HCT116 (cell line): ENCODE measurements at places on chromosomes 13 and 19.
A peak's percentile ranks its signal among the peaks of the same experiment; 100 is the strongest.

DNA sequence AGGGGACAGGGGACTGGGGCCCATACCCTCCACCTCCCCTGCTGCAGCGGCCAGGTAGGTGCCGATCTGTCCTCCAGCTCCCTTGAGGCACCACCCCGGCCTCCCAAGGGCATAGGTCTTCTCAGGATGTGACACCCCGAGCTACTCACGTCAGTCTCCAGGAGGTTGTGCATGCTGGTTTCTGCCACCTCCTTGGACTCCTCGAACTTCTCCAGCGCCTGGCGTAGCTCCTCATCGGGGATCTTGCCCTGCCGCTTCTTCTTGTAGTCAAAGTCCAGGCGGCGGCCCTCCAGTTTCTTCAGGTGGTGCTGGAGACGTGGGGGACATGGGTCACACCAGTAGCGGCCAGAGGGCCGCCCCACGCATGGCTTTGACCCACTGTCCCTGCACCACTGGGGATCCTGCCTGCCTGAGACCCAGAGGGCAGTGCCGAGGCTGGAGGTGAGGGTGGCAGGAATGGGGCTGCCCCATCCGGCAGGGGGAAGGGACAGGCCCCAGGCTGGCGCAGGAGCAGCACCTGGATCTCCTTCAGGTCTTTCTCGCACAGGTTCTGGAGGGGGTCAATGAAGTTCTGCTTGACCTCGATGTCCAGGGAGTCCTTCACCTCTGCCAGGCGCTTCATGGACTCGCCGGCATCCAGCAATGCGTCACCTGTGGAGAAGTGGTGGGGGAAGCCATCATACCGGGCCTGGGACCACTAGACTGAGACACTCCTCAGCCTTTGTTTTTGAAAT, 20.4 kb downstream of the MPND start:
- H3K36me3 ChIP-seq = peaks cover 5% of the 10 kb centered on the region; the same call in 1 of the 2 replicates
- H3K4me3 ChIP-seq = no peak overlapping the region
- peaks cover 29% of the 10 kb centered on the region for H3K4me1 ChIP-seq
- no peak for DNase-seq
- H3K27ac ChIP-seq = no peak overlapping the region; the same call in 1 of the 2 replicates

GRCh38 chr19:14004619-14005348, 1.3 kb downstream of the RFX1 start:
- no peak overlapping the region for H3K27ac ChIP-seq
- peaks cover 5% of the 10 kb centered on the region; the same call in 1 of the 2 replicates for H3K4me1 ChIP-seq
- no peak for DNase-seq
- no peaks in the 10 kb centered on the region for H3K36me3 ChIP-seq

- H3K36me3 ChIP-seq = no peaks in the 10 kb centered on the region
- H3K4me1 ChIP-seq = peaks cover 22% of the 10 kb centered on the region
- no peak overlapping the region for H3K4me3 ChIP-seq
- DNase-seq = no peak
- H3K27me3 ChIP-seq = no peaks in the 10 kb centered on the region
These were observed 33.2 kb downstream of the CACNG6 start for GRCh38 chr19:54024660-54025059.

DNA sequence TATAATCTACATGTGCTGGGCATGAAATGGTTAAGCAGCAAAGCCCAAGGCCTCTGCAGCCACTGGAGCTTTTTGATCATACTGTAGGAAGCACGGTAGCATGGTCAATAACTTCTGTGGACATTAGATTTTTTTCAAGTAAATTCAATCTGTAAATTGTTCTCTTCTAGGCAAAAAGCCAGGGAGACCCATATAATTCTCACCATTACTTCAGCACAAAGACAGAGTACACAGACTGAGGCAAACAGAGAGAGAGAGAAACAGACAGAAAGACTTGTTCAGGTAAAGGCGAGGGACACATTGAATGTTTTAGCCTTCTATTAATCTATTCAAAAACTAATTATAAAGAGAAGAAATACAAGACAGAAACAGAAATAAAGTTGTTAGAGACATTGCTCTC, 349.4 kb downstream of the RFC3 start:
- no peaks in the 10 kb centered on the region for H3K4me1 ChIP-seq
- no peak overlapping the region for H3K27ac ChIP-seq
- H3K36me3 ChIP-seq = no peaks in the 10 kb centered on the region
- H3K4me3 ChIP-seq = no peak overlapping the region
- no peaks in the 10 kb centered on the region for H3K27me3 ChIP-seq

DNA sequence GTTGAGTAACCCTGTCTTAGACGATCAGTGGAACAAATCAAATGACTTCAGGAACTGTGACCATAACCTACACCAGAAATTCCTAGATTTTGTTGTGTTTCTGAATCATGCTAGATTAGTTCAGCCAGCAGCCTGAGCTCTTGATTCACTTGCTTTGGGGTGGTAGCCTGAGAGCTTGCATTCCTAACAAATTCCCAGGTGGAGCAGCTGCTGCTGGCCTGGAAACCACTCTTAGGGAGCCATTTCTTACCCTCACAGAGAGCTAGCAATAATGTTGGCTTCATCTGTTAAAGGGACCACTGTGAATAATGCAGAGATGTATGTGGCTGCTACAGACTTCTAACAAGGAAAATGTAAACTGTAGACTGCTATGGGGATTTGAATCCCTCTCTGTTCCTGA, 388.1 kb upstream of the PRR20A start:
- no peak overlapping the region for H3K27ac ChIP-seq
- DNase-seq = no peak
- no peaks in the 10 kb centered on the region for H3K4me1 ChIP-seq

DNA sequence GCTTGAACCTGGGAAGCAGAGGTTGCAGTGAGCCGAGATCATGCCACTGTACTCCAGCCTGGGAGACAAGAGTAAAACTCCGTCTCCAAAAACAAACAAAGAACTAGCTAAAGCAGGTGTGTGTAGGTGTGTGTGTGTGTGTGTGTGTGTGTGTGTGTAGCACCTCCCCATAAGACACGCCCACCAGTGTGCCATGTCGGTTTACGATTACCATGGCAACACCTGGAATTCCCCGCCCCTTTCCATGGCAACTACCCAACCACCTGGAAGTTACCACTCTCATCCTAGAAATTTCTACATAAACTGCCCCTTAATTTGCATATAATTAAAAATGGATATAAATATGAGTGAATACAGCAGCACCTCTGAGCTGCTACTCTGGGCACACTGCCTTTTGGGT, 80.9 kb upstream of the ADGRE5 start:
- H3K4me1 ChIP-seq = peaks cover 7% of the 10 kb centered on the region
- peak; percentile 55 for DNase-seq
- no peaks in the 10 kb centered on the region for H3K27me3 ChIP-seq
- H3K36me3 ChIP-seq = no peaks in the 10 kb centered on the region

- DNase-seq = no peak
- H3K27me3 ChIP-seq = peaks cover 8% of the 10 kb centered on the region; the same call in 1 of the 2 replicates
- peak overlapping the region; percentile 26; the same call in 1 of the 2 replicates for H3K27ac ChIP-seq
- no peaks in the 10 kb centered on the region for H3K36me3 ChIP-seq
- H3K4me1 ChIP-seq = 0 out of 2 replicates have a peak, but pooled peaks cover 2% of the 10 kb centered on the region
These were observed 14.6 kb downstream of the VSIG10L start for GRCh38 chr19:51327066-51328001.

- no peak overlapping the region for H3K4me3 ChIP-seq
- no peaks in the 10 kb centered on the region for H3K27me3 ChIP-seq
- no peaks in the 10 kb centered on the region for H3K4me1 ChIP-seq
- H3K27ac ChIP-seq = no peak overlapping the region
These were observed 20.0 kb downstream of the SIN3B start for GRCh38 chr19:16849168-16849567.

GRCh38 chr13:111187960-111188541, 72.9 kb downstream of the ARHGEF7 start:
- H3K36me3 ChIP-seq = no peaks in the 10 kb centered on the region
- no peaks in the 10 kb centered on the region for H3K27me3 ChIP-seq
- peaks cover 8% of the 10 kb centered on the region; the same call in 1 of the 2 replicates for H3K4me1 ChIP-seq
- DNase-seq = no peak

DNA sequence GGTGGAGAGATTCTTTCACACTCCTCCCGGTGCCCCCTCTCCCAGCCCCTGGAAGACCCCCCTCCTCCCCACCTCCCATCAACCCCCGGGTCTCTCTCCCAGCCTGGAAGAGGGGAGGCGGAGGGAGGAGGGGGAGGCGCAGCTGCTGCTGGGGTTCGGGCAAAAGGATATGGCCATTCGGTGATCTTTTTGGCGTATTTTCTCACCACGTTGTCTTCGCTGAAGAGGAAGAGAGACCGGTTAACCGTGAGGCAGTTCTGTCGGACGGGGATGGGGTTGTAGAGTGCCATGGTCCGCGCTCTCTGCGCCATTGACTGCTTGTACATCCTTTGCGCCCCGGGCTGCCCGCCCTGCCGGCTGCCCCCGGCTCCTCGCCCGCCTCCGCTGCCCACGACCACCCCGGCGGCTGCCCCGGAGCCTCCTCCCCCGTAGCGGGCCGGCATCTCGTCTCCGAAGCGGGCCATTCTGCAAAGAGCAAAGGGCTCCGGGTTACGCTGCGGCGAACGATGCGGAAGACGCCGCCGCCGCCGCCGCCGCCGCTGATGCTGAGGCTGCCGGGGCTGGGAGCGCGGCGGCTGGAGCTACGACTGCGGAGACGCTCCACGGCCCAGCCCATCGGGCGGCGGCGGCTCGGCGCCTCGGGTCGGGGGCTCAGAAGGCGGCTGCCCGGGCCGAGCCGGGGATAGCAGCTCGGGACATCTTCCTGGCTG, 363 bp downstream of the CACNA1A start:
- DNase-seq = no peak
- no peak overlapping the region for H3K27ac ChIP-seq
- H3K36me3 ChIP-seq = no peaks in the 10 kb centered on the region
- no peak overlapping the region for H3K4me3 ChIP-seq
- H3K27me3 ChIP-seq = peaks cover 68% of the 10 kb centered on the region
- no peaks in the 10 kb centered on the region for H3K4me1 ChIP-seq

DNA sequence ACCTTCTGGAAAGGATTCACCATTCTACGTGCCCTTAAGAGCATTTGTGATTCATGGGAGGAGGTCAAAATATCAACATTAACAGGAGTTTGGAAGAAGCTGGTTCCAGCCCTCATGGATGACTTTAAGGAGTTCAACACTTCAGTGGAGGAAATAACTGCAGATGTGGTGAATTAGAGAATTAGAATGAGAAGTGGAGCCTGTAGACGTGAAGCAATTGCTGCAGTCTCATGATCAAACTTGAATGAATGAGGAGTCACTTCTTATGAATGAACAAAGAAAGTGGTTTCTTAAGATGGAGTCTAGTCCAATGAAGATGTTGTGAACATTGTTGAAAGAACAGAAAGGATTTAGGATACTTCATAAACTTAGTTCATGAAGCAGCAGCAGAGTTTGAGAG, 129.1 kb downstream of the TNFRSF19 start:
- no peak overlapping the region for H3K4me3 ChIP-seq
- H3K36me3 ChIP-seq = no peaks in the 10 kb centered on the region
- H3K4me1 ChIP-seq = no peaks in the 10 kb centered on the region
- no peaks in the 10 kb centered on the region for H3K27me3 ChIP-seq
- no peak for DNase-seq

DNA sequence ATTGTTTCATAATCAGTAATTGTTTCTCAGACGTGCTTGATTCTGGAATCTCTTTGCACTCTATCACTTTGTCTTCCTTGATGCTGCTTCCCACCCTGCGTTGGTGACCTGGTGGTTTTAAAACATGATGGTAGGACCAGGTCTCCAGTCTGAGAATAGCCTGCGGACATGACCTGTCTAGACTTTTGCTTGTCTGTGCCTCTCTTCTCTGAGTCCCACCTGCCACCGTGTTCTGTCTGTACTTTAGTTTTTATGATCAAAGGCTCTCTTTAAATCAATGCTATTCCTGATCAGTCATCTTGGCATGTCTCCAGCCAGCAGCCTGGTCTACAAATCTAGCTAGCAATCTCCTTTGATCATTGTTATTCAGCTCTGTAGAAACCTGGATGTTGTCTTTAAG, 933.9 kb downstream of the DIAPH3 start:
- DNase-seq = no peak
- H3K27me3 ChIP-seq = no peaks in the 10 kb centered on the region
- no peak overlapping the region for H3K27ac ChIP-seq
- no peaks in the 10 kb centered on the region for H3K36me3 ChIP-seq
- H3K4me1 ChIP-seq = no peaks in the 10 kb centered on the region

DNA sequence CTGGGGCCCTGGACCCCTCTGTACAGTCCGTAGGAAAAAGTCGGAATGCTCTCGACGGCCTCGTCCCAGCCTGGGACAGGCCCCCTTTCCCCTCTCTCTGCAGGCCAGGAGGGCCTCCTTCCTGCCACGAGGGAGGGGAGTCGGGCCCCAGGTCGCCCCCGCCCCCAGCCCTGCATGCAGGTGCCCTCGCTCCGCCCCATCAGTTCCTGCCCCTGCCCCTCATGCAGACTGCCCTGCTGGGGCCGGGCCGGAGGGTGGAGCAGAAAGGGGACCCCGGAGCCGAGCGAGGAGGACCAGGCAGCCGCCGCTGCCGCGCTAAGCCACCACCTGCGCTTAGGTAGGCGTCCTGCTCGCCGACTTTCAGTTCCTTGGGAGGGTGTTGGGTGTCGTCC, 7.3 kb downstream of the LYL1 start:
- H3K4me3 ChIP-seq = no peak overlapping the region
- H3K27ac ChIP-seq = no peak overlapping the region
- DNase-seq = no peak
- H3K36me3 ChIP-seq = no peaks in the 10 kb centered on the region

- peaks cover 13% of the 10 kb centered on the region for H3K4me1 ChIP-seq
- no peak overlapping the region for H3K27ac ChIP-seq
- H3K4me3 ChIP-seq = peak overlapping the region; percentile 41
- no peak for DNase-seq
These were observed 17.3 kb downstream of the SIGLEC8 start for GRCh38 chr19:51440846-51441409.

DNA sequence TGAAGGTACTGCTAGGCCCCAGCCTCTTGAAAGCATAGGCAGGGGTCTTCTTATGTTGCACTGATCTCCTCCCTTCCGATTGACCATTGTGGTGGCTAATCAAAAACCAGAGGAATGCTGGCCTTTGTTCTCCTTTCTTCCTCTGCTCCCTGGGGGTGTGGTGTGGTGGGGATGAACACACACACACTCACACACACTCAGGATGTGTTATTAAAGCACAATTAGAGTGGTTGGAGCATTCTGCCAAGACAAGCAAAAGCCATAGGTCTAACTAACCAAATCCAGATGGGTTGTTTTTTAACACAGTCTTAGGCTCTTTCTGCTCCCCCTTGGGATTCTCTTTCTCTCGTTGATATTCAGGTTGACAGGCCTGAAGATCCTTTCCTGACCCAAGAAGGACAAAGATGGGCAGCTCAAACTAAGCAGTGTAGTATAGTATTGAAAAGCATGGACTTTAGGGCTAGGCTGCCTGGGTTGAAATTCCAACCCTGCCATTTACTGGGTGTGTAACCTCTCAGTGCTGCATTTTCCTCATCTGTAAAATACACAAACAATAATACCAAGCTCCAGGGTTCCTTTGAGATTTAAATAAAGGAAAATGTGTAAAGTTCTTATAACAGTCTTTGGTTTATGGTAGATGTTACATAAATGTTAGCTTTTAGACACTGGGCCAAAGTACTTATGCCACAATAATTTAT, 25.5 kb upstream of the DGKH start:
- H3K36me3 ChIP-seq = no peaks in the 10 kb centered on the region
- H3K27ac ChIP-seq = no peak overlapping the region
- H3K4me1 ChIP-seq = peaks cover 9% of the 10 kb centered on the region
- no peak overlapping the region for H3K4me3 ChIP-seq
